Right ventricle myocardium superior (tissue), 1 donor: ENCODE measurements at places on chromosomes 16 and 17.

DNA sequence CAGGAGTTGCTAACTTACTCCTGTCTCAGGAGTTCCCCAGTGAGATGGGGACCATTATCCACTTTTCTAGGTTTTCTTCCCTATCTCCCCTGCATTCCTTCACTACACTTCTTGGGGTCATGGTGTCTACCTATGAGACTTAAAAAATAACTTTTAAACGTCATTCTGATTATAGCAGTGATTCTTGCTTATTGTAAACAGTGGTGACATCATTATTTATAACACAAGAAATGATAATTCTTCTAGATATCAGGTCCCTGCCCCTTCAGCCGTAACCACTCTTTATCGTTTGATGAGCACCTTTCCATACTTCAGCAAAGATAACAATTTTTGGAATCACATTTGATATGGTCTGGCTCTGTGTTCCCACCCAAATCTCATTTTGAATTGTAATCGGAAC is 27.2 kb upstream of the IRX3 start:
- DNase-seq, result no peak

- no peak for DNase-seq
Observed at GRCh38 chr16:15757630-15758251, 99.1 kb downstream of the MYH11 start.

- no peak for DNase-seq
Observed at GRCh38 chr17:50100921-50101345, 5.8 kb downstream of the PDK2 start.

GRCh38 chr17:148757-149156 is 11.4 kb downstream of the SCGB1C2 start:
- DNase-seq, result peak; percentile 10

- peak; percentile 89 for DNase-seq
Observed at GRCh38 chr17:81328978-81329926, 34.1 kb upstream of the SLC38A10 start.

DNA sequence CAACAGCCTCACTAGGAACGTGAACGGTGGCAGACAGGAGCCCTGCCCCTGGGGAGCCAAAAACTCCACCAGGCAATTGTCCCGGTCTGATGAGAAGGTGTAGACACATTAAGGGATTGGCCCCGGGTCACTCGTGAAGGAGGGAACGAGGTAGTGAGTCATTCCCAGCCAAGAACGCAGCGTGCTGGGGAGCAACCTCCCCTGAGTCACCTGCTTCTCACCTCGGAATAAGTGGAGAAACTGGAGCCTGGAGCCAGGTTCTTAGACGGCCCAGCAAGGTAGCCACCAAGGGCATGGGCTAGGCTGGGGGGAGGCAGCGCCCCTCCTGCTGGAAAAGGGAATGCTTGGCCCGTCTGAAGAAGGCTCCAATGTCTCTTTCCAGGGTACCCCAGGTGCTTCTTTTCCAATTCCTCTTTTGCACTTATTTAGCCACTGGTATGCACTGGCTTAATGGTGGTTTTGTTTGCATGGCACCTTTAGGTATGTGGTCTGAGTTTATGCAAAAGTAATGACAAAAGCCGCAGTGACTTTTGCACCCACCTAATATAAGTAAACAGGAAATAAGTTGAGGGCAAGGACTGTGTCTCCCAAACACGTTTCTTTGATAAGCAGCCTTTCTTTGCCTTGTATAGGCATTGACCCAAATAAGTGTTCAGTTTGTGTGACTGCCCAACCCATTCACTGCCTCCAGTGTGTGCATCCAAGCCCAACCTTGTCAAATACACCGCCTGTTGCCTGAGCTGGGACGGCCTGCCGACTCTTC is 1.8 kb upstream of the HELZ start:
- DNase-seq, result no peak

DNA sequence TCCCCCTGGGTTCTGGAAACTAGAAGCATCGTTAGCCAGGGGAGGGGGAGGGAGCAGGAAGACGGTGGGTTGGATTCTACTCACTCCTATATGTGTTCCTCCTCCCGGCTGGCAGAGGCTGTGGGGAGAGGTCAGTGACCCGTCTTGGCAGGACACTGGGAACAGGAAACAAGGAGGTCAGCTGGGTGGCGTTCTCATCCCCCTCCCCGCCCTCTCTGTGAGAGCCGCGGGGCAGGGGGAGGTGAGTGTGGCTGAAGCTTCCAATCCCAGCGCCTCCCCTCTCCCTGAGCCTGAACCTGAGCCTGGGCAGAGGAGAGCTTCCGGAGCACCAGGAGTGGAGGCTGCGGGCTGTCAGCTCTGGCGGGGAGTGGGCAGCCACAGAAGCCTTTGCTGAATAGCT is 12.5 kb downstream of the GPRC5C start:
- DNase-seq, result peak; percentile 83

DNA sequence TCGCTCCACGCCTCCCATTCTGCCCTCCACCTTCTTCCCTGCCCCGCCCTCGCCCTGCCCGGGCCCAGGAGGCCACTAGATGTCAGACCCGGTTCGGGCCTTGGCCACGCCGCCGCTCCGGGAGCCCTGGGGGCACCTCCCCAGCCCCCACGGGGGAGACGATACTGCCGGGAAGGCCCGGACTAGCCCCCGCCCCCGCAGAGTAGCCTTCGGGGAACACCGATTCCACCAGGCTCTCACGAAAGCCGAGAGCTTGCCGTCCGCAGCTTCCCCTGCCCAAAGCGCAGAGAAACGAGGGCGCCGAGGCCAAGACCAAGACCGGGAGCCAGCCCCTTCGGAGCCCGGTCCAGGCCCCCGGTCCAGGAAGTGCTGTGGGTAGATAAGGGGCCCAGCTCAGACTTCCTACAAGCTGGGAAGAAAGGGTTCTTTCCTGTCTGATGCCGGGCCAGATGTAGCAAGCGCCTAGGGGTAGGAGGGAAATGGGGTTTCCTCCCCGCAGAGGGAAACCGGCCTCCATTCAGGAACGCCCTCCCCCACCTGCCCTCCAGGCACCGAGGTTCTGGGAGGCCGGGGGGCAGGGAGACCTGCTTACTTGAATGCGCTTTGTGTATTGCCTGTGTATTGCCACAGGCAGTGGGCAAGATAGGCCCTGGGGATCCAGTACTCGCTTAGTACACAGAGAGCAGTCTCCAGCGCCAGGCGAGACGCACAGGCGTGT is 806 bp upstream of the CYB561 start:
- DNase-seq, result peak; percentile 84

GRCh38 chr16:1312903-1313302 is 3.5 kb downstream of the UBE2I start:
- no peak for DNase-seq

- no peak for DNase-seq
Observed at GRCh38 chr17:38916771-38917170, 8.6 kb upstream of the LASP1NB start.

DNA sequence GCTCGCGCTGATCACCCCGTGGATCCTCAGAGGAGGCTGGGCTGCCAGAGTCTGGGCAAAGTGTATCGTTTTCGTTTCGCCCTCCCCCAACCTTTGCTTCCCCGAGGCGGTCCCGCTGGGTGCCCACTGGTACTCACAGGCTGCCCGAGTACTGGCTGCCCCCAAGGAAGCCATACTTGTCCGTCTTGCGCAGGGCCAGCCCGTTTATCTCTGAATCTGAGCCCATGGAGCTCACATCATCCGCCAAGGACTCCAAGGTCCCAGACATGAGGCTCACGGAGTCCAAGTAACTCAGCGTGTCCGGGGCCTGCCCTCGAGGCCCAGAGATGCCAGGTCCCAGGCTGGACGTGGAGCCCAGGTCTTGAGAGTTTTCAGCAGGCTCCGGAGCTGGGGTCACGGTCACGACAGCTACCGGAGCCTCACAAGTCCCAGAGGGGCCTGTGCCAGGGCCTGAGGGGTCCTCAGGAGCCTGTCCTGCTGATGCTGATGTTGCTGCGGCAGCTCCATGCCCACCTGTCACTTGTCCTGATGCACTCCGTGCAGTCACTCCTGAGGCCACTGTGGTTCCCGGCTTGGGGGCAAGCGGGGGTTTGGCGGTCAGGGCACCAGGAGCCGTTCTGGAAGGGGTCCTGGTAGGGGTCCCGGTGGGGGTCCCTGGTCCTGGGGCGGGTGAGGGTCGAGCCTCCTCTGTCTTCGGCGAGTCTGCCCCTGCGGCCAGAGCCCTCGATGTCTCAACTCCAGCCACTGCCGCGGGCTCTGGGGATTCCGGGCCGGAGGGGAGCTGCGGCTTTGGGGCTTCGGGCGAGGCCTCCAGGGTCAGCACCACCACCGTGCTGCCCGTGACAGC is 980 bp downstream of the TBC1D10B start:
- no peak for DNase-seq

- DNase-seq, result no peak
Observed at GRCh38 chr16:54050459-54051210, 236.0 kb downstream of the IRX3 start.

DNA sequence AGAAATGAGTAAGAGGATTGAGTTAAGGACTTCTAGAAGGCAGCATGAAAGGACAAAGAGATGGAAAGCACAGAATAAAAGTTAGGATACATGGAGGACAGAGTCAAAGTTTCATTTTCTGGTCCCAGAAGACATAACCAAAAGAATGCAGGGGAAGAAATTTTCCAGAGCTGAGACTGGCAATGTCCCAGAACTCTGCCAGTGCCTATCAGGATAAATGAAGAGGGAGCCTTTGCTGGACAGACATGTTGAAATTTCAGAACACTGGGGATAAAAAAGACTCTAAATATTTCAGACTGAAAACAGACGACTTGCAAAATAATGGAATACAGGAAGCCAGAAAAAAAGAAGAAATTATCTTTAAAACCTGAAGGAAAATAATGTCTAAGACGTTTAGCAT is 55.7 kb downstream of the NT5M start:
- DNase-seq, result no peak

GRCh38 chr16:6498858-6499257 is 833.8 kb upstream of the RBFOX1 start:
- no peak for DNase-seq

DNA sequence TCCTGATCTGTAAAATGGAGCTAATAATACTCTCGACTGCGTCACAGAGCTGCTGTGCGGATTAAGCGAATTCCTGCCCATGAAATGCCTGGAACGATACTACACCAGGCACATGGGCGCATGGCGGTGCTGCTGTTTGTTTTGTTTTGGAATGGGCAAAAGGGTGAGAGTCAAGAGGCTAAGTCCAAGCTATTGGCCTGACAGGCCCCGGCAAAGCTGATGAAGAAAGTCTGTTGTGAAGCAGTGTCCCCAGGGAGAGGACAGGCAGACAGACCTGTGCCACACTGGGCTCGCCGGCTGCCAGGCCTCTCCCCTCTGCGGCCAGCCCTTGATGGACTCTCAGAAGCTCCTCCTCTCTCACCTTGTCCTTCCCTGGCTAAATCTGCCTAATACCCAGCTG is 31.3 kb upstream of the RASD1 start:
- peak; percentile 63 for DNase-seq
